ENCODE measurements at places on chromosomes 7 and 10.

- DNase-seq, result no peak
Measured at GRCh38 chr7:23965296-23965695, 255.3 kb downstream of the STK31 start.

- no peak for DNase-seq
Measured at GRCh38 chr10:69856601-69857166, 55.0 kb downstream of the COL13A1 start.

DNA sequence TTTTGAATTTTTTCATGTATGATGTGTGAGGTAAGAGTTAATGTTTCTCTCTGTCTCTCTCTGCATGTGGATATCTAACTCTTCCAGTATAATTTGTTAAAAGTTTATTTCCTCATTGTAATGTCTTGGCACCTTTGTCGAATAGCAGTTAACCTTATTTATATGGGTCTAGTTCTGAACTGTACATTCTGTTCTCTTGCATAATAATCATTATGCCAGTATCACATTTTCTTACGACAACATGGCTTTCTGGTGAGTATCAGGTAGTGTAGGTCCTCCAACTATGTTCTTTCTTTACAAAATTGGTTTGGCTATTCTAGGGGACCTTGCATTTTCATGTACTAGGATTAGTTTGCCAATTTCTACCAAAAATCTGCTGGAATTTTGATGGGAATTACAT is 337.0 kb upstream of the FZD8 start:
- no peak for DNase-seq

DNA sequence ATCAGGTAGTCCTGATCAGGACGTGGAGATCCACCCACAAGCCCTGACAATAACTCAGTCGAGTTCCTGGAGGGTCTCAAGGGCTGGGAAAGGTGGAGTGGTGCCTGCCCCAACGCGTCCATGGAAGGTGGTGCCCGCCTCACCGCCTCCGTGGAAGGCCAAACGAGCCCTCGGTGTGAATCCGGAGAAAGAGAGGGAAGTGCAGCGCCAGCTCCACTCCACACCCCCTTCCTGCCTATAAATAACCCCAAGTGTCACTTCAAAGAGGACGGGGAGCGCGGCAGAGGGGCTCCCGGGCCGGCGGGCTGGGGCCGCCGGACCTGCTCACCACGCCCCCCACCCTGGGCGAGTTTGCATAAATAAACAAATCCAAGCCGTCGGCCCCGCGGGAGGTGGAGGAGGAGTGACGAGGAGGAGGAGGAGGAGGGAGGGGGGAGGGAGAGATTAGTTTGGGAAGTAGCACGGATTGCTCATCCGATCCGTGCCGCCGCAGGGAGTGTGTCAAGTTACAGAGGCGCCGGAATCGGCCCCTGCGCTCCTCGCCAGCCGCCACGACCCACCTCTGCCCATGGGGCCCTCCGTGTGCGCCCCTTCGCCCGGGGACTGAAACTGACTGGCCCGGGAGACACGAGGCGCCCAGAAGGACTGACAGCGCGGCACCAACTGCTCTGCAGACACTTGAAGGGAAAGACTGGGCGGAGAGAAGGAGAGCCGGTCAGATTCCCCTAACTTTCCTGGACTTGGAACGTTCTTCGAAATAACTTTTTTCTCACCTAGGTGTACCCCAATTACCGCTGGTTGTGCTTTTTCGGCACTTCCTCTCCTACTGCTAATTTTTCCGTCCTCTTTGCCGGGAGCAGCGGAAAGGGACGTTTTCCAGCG is at the start of gene COL13A1:
TSS of gene COL13A1 (plus strand) at position 473 of the 882 bp plus-strand sequence. CDS start 518 bp downstream, outside the sequence.
- DNase-seq, result no peak

- no peak for DNase-seq
Measured at GRCh38 chr10:62188021-62188616, 80.5 kb downstream of the RTKN2 start.

- DNase-seq, result no peak
Measured at GRCh38 chr7:30694218-30694745, 12.0 kb upstream of the CRHR2 start.

DNA sequence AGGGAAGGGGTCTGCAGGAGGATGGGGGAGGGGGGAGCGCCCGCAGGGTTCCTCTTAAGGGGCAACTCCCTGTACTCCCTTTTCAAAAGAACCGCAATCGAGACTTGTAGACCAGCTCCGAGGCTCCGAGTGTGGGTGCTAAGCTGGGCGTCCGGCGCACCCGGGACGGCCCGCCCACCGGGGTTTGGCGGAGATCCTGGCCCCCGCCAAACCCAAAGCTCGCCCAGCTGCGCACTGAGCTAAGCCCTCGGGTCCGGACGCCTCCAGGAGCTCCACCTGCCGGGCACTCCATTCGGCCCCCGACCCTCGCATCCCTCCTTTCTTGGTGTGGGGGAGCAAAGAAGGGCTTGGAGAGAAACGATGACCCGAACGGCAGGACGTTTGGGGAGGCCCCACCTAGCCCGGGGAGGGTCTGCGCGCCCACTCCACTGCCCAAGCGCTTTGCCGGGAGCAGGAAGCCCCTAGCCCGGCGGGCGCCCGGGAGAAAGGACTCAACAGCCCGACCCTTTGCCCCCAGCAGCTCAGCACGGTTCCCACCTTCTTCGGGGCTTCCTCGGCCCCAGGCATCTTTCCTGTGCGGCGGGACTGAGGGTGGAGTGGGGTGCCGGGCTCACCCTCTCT is 651 bp downstream of the AFAP1L2 start:
- no peak for DNase-seq

GRCh38 chr10:88995156-88995876 is 4.7 kb downstream of the FAS start:
- no peak for DNase-seq

DNA sequence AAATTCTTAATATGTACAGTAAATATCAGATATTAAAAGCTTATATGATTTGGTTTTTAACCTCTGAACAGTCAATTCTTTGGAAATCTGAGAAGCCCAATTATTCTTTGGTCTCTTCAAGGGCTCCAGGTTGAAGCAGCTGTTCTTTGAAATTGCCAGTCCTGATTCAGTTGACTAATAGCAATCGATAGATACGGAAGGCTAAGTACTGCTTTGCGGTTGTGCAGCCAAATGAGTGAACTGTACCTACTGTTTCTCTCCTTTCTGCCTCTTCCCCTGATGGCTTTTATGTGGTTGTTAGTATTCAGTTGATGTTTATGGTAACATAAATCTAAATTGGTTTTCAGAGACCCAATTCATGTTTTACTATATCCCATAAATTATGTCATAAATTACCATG is 103.1 kb upstream of the RPA3 start:
- no peak for DNase-seq

- no peak for DNase-seq
Measured at GRCh38 chr10:114188001-114188400, 8.8 kb downstream of the TDRD1 start.

GRCh38 chr10:86347856-86348255 is 18.7 kb downstream of the GRID1 start:
- DNase-seq, result no peak

- no peak for DNase-seq
Measured at GRCh38 chr7:38760226-38760625, 129.1 kb upstream of the AMPH start.

GRCh38 chr7:23696916-23697441 is 13.0 kb upstream of the STK31 start:
- DNase-seq, result no peak

DNA sequence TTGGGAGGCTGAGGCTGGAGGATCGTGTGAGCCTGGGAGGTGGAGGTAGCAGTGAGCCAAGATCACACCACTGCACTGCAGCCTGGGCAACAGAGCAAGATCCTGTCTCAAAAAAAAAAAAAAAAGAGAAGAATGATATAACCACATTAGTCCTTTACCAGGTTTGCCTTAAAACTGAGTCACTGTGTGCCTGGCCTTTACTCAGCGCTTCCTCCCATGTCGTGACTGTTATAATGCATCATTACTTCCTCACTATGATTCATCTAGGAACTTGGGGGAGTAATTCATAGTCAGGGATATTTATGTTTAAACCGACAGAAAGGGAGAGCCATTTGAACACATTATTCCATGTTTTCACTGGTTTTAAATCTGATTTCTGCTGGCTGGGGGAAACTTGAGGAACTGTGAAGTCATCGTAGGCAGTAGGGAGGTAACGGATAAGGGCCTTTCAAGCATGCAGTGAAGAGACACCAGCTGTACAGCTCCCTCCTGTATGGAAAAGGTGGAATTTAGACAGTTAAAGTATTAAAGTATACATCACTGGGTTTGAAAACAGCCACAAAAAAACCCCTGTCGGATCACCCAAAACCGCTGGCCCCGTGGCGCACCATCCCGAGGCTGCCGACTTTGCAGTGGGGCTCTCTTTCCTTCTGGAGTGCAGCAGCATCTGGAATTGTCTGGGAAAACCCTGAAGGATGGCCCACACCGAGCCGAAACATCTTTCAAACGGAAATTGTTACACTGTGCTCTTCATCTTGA is 119.8 kb downstream of the NKX6-2 start:
- DNase-seq, result no peak

DNA sequence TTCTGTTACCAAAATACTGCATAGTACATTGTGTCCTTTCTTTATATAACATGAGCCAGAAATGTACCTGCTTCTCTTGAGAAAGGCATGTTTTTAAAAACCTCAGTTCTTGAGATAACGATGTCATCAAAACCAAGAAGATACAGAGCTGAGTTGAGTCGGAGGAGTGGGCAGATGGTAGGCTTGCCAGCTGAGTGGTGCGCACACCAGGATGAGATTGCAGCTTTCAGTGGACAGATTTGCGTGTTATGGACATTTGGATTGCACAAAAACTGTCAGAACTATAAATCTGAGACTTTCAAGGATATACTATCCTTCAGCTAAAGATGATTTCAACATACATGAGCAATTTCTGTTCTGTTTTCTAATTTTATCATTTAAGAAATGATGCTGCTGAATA is 25.0 kb downstream of the PRKAR2B start:
- no peak for DNase-seq

GRCh38 chr7:76340617-76341131 is 18.1 kb downstream of the YWHAG start:
- DNase-seq, result no peak

DNA sequence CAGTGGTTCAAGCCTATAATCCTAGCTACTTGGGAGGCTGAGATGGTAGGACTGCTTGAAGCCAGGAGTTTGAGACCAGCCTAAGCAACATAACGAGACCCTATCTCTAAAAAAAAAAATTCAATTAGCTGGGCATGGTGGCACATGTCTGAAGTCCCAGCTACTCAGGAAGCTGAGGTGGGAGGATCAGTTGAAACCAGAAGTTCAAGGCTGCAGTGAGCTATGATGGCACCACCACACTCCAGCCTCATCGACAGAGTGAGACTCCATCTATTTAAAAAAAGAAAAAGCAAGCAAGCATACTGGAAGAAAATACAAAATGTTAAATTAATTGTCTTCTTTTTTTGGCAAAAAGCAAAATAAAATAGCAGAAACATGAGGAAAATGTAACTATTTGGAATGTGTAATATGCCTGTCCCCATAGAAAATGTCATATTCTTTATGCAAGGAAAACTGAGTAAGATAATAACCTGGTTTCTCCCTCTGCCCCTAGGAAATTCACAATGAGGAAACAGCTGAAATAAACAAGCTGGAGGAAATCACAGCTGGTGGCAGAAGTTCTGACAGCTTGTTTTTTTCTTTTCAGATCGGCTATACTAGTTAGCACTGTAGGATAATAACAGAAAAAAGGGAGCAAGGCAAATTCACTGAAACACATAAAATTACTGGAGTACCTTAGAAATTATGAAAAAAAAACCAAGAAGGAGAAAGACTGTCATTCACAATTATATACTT is 48.5 kb downstream of the HERPUD2 start:
- no peak for DNase-seq

GRCh38 chr10:132878091-132878729 is 64.2 kb downstream of the CFAP46 start:
- DNase-seq, result no peak

DNA sequence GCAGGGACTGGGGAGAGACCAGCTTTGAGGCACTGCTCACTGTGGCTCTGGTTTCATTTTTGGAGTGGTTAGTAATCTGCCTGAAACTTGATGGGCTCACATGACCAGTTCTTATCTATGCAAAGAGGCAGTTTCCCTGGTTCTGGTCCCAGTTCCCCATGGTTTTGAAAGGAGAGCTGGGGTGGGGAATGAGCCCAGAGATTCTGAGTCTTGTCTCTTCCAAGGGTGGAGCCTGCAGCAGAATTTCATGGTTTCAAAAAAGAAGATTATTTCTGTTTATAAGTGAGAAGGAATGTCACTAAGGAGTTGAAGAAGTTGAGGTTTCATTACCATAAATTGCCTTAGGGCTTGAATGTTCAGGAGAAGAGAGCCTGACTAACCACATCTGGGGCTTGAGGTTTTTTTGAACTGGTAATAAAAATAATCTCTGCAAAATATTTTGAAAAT is 190.2 kb upstream of the HABP2 start:
- DNase-seq, result no peak

DNA sequence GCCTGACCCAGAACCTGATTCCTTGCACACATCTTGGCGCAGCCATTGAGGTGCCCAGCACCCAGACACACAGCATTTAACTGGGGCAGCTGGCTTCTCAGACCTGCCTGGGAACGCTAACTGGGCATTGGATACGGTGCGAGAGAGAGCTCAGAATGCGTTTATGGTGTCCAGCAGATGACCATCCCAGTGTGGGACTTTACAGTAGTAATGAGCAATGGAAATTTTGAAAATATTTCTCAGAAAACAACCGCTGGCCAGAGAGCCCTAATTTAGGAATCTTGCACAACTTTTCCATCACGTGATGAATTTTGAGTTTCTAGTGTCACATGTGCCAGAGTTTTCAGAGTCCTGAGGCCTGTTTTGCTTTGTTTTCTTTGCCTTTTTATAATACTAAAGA is 78.2 kb upstream of the SEC61G start:
- no peak for DNase-seq

GRCh38 chr7:70775570-70776156 is 356.3 kb upstream of the GALNT17 start:
- no peak for DNase-seq

DNA sequence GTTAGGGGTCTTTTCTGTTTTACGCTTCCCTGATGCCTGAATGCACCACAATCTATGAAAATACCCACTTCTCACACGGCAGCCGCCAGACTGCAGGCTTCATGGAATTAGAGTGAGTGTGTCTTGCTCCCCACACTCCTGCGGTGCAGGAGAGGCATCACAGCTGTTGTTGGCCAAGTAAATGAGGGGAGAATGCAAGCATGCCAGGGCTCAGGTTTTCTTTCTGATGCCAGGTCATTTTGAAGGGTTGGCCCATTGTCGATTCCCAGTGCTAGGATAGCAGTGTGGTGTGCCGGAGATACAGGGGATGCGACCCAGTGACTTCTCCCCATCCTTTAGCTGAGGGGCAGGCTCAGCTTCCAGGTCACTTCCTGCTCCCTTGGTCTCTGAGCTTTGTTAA is 16.3 kb downstream of the CXCL12 start:
- DNase-seq, result no peak

Data from NCI-H2081 treated with DMSO at 0.1 percent for 48 hours (cell line).